Uterine smooth muscle cell (primary cell): ENCODE measurements at places on chromosomes 7 and 10. TPM values are rescaled to one million over a fixed set of nuclear protein-coding genes. Genes with fewer than 3 reads are reported as not detected.

The TET1 gene
- total RNA-seq = 2.0 and 2.5 TPM in 2 replicates

The MYPN gene
- total RNA-seq = 0.25 and 0.55 TPM in 2 replicates

The PRKCQ gene
- total RNA-seq = 0.12 and 0.22 TPM in 2 replicates

The DYDC2 gene
- not detected in 2 replicates for total RNA-seq

The CASD1 gene
- total RNA-seq = 12.8 and 15.1 TPM in 2 replicates

The TUBGCP2 gene
- 71.4 and 103 TPM in 2 replicates for total RNA-seq

The GET4 gene
- 34.0 and 40.2 TPM in 2 replicates for total RNA-seq

The FAM221A gene
- 2.0 and 2.4 TPM in 2 replicates for total RNA-seq

The MYOZ1 gene
- total RNA-seq = not detected in 2 replicates

The EXOSC1 gene
- total RNA-seq = 34.6 and 39.4 TPM in 2 replicates

The INPP5A gene
- total RNA-seq = 43.4 and 60.0 TPM in 2 replicates

The SDK1 gene
- 10.1 and 11.6 TPM in 2 replicates for total RNA-seq

The VWDE gene
- under 0.01 and 0.33 TPM in 2 replicates for total RNA-seq
